ENCODE measurements at places on chromosomes 3 and 15.
A peak's percentile ranks its signal among the peaks of the same experiment; 100 is the strongest.

DNA sequence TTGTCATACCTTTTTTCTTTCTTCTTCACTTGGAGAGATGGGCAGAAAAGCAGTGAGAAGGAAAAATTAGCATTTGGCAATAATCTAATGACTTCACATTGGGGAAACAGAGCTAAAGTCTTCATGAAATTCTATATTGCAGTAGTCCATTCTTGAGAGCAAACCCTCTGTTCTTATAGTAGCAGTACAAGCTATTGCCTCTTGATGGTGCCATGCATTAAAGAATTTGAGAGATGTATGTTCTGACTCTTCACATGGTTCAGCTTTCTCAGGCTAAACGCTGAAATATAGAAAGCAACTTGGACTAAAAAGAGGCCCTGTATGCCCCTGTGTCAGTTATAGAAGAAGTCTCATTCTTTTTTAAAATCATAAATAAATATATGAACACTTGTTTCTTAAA lies 36.0 kb downstream of the PHLDB2 start:
- DNase-seq: peak; percentile 52

DNA sequence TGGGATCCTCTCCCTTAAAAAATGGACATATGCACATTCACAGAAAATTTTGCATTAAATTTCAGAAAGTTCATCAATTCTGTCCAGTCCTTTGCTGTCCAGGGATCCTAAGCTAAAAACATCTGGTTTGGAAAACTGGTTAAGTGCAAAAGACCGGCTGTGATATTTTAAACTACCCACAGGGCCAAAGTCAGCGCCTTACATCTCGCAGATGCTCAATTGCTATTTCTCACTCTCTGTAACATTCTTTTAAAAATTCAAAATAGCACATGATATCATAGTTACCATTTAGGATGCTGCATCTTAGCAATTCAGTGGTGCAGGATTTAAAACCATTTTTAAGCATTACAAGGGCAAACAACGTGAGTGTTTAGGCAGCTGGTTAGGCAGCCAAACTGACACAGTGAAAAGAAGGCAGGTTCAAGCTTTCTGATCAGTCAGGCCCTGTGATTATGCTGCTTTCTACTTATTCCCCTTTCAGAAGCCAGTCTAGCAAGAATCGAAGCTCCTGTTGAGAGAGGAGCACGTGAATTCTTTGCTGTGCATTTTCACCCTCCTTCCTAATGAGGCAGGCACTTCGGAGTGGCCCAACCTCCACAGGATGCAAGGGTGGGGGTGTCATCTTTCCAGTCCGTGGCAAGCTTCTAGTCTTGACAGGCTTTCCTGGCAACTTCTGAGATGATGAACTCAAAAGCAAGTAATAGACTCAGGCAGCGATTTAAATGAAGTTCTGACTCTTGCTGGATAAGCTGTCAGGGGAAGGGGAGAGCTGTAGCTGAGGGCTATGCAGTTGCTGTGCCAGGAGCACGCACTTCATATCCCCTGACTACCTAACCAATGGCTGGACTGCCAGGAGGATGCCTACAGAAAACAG lies 8.8 kb downstream of the PRICKLE2 start:
- DNase-seq: no peak

DNA sequence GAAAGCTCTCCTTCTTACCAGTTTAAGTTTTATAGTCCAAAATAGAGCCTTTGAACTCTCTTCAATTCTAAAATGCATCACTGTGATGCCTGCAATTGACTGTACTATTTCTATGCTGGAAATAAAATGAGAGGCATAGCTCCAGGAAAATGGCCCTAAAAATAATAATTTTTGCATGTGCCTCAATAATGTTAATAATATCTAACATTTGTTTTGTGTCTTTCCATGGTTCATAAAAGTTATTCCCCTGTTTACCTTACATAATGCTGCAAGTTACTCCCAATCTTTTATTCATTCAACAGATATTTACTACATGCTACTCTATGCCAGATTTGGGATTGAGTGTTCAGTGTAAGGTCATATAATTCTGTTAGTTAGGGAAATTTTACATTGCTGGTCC lies 574.0 kb downstream of the RBMS3 start:
- no peak for DNase-seq

DNA sequence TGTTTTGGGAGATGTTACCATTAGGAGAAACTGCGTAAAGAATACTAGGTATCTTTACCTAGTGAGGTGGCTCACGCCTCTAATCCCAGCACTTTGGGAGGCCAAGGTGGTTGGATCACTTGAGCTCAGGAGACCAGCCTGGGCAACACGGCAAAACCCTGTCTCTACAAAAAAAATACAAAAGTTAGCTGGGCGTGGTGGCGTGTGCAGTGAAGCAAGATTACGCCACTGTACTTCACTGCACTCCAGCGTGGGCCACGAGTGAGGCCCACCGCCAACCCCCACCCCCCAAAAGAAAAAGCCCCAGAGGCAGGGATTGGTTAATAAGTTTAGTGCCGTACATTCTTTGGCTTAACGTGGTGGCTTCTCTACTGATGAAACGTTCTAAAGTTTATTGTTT lies 23.5 kb downstream of the TRIM71 start:
- no peak for DNase-seq

DNA sequence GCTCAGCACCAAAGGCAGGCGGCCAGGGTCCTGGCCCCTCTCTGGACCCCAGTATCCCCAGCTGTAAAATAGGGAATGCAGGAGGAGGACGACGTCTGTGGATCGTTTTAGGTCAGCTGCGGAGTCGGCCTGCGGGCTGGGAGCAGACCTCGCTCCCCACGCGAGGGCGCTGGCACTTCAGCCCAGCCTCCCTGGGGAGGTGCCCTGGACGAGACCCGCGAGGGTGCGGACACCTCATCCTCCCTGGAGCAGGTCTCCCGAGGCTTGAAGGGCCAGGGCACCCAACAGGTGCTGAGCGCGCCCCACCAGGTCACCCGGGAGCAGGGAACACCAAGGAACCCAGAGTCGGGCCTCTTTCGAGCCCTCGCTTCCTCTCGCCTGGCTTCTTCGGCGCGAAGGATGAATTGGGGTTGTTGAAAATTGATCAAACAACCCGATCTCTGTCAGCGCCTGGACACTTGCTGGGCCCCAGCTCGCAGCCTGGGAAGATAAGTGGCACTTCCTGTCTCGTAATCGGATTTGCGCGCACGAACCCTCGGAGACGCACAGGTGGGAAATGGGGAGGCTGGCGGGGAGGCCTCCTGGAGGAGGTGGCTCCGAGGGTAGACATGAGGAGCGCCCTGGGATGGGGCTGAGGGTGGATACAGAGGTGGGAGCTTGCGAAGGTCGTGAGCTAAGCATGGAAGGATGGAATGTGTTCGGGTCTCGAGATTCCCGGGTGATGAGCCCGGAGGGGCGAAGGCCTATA lies 588 bp upstream of the VIPR1 start:
- no peak for DNase-seq

DNA sequence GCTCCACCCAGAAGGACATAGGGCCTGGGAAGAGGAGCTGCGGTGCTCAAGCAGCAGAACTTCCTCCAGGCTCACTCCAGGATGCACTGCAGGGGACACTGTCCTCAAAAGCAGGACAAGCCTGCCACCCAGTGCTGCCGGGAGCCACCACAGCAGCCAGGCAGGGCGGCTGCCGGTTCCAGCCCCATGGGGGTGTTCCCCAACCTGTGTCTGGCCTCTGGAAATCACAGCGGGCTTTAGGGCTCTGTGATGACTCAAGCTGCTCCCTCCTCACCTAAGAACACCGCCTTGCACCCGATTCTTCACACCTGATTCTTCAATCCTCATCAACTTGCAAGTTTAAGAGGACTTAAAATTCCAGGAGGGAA lies 71.9 kb upstream of the SLC6A11 start:
- no peak for DNase-seq

DNA sequence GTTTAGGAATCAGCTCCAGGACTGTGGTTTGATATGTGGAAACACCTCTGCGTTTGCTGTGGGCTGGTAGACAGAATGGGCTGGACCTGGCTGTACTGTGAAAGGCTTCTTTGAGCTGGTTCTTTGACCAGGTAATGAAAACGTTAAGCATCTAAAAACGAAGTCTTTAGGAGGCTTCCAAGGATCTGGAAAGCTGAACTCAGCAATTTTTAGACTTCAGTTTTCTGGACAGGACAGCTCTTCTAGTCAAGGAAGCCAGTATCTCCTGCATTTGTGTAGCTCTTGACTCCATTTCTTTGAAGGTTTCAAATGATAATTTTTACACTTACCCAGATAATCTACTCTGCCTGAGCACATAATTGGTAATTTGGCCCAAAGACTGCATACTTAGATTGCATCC lies 25.5 kb downstream of the MAP2K1 start:
- no peak for DNase-seq

GRCh38 chr15:101406526-101407195 lies 82.8 kb downstream of the PCSK6 start:
- DNase-seq: no peak

DNA sequence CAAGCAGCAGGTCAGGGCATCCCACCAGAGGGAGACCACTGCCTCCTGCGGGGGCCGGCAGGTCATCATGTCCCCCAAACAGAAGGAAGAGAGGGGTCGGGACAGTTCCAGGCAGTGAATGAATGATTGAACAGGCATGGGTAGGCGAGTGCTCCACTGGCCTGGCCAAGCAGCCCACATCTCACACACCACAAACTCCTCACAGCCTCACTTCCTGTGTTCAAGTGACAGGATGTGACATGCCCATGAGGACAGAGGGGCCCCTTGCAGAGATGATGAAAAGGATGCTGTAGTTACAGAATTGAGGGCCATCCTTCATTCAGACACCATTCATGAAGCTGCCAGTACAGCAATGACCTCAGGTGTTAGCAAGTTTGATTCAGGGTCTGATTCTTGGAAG lies 3.7 kb downstream of the IQSEC1 start:
- no peak for DNase-seq

- no peak for DNase-seq
Observed at GRCh38 chr15:40345867-40346578, 4.8 kb upstream of the PHGR1 start.

DNA sequence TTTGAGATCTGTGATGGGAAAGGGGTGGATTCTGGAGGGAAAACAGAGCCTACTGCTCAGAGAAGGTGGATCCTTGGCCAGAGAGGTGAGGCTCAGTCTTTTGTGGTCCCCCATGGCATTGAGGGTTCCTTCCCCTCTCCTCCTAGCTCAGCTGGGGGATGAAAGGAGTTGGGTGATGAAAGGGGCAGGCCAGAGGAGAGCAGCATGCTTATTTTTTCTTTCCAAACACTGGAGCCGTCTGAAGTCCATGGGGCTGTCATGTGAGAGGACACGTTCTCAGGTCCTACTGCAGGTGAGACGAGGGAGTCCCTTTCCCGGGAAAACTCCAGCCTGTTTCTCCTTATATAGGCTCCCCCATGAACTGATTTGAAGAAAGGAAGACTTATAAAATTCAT lies 71.4 kb downstream of the SCN5A start:
- no peak for DNase-seq

- DNase-seq: peak; percentile 18
Observed at GRCh38 chr3:71062952-71063772, 520.4 kb downstream of the FOXP1 start.

Data from foreskin melanocyte (primary cell).